ENCODE measurements at places on chromosomes 12 and 14.

GRCh38 chr12:47972895-47973294, 9.5 kb downstream of the TMEM106C start:
- no peak for DNase-seq

DNA sequence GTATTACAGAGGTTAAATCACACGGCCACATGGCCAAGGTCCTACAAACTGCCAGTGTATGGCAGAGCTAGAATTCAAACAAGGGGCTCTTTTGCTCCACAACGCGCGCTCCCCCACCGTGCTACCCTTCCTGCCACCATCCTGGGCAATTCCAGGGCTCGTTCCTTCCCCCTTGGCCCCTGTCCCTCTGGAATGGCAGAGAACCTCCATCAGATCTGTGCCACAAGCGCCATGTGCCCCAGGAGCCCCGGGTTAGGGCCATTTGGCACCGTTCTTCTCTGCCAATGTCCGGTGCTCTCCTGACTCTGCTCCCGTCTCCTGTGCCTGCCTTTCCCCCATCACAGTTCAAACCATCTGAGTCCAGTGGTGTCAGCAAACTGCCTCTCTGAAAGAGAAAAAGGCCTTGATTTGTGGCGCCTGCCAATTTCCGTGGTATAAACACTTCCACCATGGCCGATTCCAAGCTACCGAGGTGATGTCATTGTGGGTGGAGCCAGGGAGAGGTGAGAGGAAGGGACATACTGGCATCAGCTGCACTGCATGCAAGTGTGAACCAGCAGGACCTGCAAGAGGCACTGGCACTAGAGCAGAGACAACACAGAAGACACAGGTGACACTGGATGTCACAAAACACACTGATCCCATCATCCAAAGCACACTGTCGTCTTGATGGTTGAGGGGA, 163.1 kb downstream of the CALM1 start:
- no peak for DNase-seq

GRCh38 chr12:57852620-57853500, 6.3 kb upstream of the CTDSP2 start:
- DNase-seq: no peak

DNA sequence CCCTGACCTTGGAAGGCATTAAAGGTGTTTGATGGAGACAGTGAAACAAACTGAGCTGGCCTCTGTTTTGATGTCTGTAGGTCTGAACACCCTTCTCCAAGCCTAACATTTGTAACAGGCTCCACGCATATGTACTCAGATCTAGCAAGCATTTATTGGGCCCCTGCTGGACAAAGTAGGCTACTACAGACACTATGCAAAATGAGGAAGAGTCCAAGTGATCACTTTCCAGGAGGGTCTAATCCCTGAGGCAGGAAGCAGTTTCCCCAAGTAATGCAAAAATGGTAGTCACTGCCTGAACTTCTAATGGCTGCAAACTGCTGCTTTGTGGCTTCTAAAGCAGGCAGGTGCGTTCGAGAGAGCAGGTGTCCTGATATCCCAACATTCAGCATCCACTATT, 405.8 kb downstream of the MED13L start:
- DNase-seq: no peak

GRCh38 chr12:111685322-111685810, 390 bp downstream of the BRAP start:
- no peak for DNase-seq

- DNase-seq: peak; percentile 60
These were observed 67.4 kb downstream of the LGMN start for GRCh38 chr14:92680781-92681650.

- DNase-seq: no peak
These were observed 15.2 kb upstream of the CCT2 start for GRCh38 chr12:69570000-69570516.

- DNase-seq: no peak
These were observed 72.7 kb downstream of the NOVA1 start for GRCh38 chr14:26525085-26525484.

GRCh38 chr14:85418721-85419120, 111.2 kb upstream of the FLRT2 start:
- no peak for DNase-seq

DNA sequence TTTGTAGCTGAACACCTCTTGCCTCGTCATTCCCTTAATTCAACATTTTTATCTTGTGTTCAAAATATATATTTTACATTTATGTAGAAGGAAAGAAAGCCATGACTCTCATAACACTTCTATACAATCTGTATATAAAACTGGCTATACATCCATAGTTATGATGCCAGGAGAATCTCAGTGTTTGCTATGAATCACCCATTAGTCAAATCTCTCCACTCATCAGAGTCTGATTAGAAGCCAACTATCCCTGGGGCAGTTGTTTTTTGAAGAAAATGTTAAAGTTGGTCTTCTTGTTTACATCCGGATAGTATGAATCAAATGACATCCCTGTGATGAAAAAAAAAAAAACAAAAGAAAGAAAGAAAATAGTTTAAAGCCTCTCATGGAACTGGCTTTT, 503.9 kb downstream of the NELL2 start:
- no peak for DNase-seq

- DNase-seq: no peak
These were observed 16.8 kb downstream of the ATP5MC2 start for GRCh38 chr12:53659011-53659551.

DNA sequence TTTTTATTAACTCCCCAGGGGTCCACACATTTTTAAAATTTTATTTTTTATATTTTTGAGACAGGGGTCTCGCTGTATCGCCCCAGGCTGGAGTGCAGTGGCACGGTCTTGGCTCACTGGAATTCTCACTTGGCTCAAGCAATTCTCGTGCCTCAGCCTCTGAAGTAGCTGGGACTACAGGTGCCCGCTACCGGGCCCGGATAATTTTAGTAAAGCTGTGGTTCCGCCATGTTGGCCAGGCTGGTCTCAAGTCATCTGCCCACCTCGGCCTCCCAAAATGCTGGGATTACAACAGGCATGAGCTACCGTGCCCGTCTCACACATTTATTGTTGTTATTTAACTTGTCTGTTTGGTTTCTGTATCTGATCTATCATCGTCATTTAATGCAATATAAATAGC, 307.4 kb downstream of the TMTC2 start:
- DNase-seq: no peak

GRCh38 chr12:131862994-131863710, 31.3 kb upstream of the ULK1 start:
- DNase-seq: no peak

- DNase-seq: no peak
These were observed 93.9 kb downstream of the DAAM1 start for GRCh38 chr14:59282378-59282765.

DNA sequence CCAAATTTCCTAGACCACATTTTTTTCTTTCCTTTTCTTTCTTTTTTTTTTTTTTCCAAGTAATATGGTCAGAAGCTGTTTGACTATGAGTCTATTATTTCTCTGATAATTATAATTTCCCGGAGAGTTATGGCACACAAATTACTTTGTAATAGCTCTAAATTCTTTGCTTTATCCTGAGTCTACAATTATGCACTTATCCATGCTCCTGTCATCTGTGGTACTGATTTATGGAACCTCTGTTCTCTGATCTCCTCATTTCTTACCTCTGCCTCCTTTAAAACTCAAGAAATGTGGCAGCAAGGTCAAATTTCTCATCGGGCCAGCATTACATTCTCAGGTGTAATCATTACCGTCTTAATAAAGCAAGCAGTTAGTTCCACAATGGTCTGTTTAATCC, 282.1 kb downstream of the PAWR start:
- DNase-seq: no peak

GRCh38 chr12:111135293-111135832, 215.0 kb upstream of the MYL2 start:
- no peak for DNase-seq

DNA sequence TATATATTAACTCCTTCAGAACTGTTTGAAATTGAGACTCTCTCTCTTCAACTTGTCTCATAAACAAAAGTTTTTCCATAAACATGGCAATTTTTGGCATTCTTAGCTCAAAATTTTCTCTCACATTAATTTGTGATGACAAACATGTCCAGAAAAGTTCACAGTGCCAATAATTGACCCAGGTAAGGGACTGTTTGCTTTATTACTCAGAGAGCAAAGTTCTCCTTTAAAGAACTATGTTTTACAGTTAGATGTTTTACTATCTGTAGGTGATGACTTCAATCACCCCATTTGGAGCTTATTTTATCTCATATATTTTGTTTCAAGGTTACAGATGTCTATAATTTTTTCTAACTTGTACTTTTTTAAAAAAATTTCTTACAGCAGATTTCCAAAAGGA, 855.6 kb downstream of the SLC16A7 start:
- no peak for DNase-seq

- no peak for DNase-seq
These were observed 6.3 kb upstream of the NFKBIA start for GRCh38 chr14:35410858-35411257.

GRCh38 chr12:88393017-88393767, 187.1 kb downstream of the KITLG start:
- no peak for DNase-seq

- peak; percentile 46 for DNase-seq
These were observed 8.6 kb downstream of the PPP1R1A start for GRCh38 chr12:54579696-54580333.

- DNase-seq: no peak
These were observed 3.1 kb downstream of the CEBPE start for GRCh38 chr14:23115918-23116317.

DNA sequence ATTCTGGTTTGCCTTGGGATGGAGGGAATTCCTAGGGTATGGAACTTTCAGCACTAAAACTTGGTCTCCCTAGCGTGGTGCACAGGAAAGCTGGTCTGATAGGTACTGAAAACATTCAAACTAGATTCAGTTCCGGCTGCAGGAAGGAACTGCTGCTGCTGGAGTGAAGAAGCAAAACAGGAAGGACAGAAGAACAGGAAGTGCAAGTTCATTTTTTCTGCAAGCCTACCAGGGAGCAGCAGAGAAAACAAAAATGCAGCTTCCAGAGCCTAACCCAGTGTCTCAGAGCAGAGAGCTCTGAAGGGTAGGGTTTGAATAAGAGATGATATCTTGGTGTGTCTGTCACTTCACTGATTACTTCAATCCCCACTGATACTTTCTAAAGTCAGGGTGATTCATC, 165.2 kb downstream of the VRK1 start:
- DNase-seq: no peak

DNA sequence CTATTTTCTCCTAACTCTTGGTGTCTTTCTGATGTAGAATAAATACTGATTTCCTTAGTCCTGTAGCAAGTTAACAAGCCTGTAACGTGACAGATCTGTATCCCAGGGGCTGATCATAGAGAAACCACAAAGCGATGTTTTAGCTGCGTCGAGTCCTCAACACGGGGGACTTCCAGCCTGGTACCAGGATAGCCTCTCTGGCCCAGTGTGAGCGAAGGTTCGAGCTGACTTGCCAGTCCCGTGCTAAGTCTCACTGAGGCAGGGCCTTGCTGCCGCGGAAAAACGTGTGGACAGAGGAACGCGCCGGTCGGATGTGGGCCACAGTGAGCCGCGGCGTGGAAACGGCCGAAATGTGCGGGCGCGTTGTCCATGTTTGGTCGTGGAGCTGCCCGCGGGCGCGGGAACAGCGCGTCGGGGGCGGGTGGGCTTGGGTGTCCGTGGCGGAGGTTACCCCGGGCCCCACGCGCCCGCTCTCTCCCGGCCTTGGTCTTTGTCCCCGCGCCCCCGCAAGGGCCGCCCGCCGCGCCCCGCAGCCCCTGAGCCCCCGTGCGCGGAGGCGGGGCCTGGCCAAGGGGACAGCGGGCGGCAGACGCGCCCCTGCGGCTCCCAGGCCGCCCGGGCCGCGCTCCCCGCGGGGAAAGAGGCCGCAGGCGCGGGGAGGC, 531 bp upstream of the EML1 start:
- no peak for DNase-seq

DNA sequence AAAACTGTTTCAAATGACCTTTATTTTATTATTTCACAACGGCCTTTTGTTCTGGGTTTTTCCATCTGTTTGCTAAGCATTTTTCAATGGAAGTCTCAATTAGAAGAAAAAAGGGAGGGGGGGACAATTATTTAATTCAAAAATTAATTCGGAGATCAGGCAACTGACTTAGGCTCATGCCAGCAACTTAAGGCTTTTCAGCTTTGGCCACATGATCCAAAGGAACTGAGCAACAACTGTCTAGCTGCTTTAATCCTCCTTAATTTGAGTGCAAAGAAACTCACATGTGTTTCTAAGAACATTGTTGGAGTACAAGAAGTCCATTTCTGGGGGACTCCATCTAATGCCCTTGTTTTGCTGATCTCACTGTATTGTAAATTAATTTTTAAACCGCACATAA, 188.0 kb downstream of the EXOC5 start:
- no peak for DNase-seq

DNA sequence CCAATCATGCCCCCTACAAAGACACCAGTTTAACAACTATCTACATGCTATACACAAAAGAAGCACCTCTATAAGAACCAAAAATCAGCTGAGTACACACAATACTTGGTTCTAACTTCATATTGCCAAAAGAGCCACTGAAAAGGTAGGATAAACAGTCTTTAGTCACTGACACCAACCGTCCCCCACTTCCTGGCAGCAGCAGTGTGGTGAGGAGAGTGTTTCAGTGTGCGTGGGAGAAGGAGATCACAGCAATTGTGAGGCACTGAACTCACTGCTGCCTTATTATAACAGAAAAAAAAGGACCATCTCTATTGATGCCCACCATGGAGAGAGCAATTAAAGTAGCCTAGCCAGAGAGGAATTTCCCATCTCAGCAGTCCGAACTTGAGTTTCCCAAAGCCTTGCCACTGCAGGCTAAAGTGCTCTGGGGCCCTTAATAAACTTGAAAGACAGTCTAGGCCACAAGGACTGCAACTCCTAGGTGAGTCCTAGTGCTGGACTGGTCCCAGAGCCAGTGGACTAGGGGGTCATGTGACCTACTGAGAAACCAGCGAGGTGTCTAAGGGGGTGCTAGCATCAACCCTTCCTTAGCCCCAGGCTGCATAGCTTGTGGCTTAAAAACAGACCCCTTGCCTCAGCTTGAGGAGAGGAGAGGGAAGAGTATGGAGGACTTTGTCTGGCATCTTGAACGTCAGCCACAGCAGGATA, 37.1 kb upstream of the LMNTD1 start:
- DNase-seq: no peak

GRCh38 chr14:89276424-89276975, 140.5 kb downstream of the FOXN3 start:
- DNase-seq: peak; percentile 7

- DNase-seq: no peak
These were observed 2.0 kb upstream of the CCDC197 start for GRCh38 chr14:93994919-93995682.

DNA sequence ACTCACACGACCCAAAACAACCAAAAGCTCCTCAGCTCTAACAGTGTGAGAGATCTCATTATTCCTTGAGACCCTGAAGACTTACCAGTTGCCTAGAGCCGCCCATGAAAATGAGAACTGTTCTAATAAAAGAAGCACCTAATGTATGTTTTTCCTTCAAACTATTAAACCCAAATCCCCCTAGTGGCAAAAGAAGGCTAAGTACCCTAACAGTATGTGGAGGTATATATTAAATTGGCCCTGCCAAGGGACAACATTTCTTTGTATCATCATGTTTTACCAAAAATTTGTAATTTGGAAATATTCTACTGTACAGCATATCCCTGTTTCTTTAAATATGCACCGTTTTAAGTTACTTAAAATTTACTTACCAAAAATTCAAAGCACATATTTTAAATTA, 38.0 kb upstream of the PPFIA2 start:
- no peak for DNase-seq
